HCEC 1CT (cell line): ENCODE measurements at places on chromosomes 2 and 18.

- DNase-seq: no peak
Observed at GRCh38 chr2:26161926-26162325, 11.0 kb upstream of the GAREM2 start.

DNA sequence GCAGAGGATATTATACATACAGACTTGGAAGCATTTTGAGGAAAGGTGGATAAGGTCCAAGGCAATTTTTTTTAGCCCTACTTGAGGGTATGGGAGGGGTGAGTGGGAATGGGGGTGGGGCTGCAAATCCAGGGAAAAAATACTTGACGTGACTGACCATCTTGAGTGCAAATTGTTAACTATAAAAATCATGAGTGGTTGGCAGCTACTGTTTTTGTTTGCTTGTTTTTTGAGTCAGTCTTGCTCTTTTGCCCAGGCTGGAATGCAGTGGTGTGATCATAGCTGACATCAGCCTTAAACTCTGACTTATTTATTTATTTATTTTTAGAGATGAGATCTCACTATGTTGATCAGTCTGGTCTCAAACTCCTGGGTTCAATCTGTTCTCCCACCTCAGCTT, 458.8 kb downstream of the PIK3C3 start:
- DNase-seq: no peak

GRCh38 chr18:36537289-36537688, 239.8 kb downstream of the FHOD3 start:
- DNase-seq: no peak

GRCh38 chr2:40165509-40165844, 286.4 kb downstream of the SLC8A1 start:
- no peak for DNase-seq

- DNase-seq: no peak
Observed at GRCh38 chr2:154455866-154456265, 242.6 kb upstream of the KCNJ3 start.

GRCh38 chr18:55290898-55291297, 297.1 kb downstream of the TCF4 start:
- peak; percentile 41 for DNase-seq

DNA sequence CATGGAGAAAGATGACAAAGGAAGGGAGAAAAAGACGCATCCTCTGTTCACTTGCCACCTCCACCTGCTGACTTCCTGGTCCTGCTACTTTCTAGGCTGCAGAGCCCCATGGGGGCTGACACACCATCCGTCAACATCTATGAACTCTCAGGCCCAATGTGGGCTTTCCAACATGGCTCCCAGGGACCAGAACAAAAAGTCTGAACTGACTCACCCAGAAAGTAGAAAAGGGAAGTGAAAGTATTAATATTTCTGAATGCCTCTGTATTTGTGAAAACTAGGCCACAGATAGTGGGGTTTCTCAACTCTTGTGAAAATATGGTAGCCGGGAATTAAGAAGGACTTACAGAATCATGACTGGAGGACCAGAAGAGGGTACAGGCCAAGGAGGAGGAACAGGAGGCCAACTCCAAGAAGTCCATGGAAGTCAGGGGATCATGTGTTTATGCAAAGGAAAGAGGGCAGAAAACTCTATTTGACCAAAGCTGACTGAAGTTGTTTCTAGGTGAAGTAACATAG, 123.1 kb upstream of the CAB39 start:
- DNase-seq: no peak

GRCh38 chr2:56539618-56540017, 355.8 kb downstream of the CCDC85A start:
- no peak for DNase-seq

GRCh38 chr2:145408980-145409379, 889.1 kb upstream of the ZEB2 start:
- DNase-seq: no peak

DNA sequence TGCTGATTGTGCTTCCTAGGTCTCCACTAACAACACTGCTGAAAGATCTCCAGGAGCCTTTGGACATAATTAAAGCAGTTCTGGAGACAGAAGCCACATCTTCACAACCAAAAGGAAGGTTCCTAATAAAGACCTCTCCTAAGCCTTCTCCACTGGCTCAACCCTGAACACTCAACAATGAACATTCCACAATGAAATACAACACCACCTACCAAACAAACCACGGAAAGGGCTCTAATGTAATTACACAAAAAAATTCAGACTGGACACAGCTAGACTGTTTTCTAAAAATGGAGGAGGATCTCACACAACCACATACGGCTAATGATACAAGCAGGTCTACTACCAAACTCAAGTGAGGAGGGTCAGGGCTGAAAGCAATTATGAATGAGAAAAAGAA, 43.6 kb downstream of the NOL10 start:
- DNase-seq: peak; percentile 8

DNA sequence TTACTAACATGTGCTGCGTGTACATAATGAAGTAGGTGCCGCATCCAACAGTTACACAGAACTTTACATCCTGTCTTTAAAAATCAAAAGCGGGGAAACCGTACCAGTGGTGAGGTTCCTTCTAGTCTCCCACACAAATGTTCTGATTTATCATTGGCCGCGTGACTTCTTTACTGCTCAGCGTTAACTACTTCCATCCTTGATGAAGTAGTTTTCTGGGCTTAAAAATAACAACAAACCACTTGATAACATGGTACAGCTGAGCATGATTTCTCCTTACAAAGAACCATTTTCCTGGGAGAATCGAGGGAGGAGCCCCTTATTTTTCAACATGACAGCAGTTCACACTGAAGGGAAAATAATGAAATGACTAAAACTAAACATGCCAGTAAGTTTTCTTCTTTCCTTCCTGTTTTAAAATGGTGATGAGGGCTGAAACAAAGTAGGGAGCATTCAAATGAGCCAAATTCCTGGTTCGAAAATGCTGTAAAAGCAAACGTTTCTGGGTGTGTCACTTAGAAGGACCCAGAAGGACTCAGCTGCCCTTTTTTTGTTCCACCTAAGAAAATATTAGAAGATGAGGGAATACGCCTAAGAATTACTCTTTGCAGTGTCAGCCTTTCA, 9.9 kb downstream of the EMILIN2 start:
- no peak for DNase-seq

- no peak for DNase-seq
Observed at GRCh38 chr2:7127687-7128086, 210.5 kb downstream of the RNF144A start.

DNA sequence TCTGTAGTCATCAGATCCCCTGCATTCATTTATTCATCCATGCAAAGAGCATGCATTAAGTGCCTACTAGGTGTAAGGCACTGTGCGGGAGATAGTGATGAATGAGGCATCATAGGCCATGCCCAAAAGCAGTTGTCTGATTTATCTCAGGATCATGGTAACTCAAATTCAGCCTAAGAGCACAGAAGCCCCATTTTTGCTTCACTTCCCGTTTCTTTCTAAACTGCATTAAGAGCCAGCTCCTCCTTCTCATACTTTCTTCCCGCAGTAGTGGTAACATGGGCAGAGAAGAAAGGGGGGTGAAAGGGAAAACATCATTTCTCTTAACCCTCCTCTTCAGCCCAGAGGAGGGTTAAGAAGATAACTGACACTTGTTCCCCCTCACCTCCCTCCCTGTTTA, 2.9 kb downstream of the GPR45 start:
- DNase-seq: no peak

- no peak for DNase-seq
Observed at GRCh38 chr2:100924122-100924519, 78.0 kb upstream of the RPL31 start.

DNA sequence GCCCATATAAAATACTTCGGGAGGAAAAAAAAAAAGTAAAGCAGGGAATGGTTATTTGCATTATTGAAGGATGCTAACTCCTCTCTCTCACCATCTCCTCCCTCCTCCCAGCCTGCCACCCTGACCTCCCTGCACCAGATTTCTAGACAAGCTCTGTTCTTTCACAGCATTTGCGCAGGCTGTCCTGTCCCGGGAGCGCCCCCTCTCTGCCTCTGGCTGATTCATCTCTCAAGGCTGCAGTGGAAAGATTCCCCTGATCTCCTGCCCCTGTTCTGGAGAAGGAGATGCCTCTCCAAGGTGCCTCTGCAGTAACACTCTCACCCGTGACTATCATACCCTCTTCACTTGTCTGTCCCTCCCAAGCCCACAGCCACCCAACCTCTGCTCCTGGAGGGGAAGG, 38.5 kb downstream of the COL4A4 start:
- no peak for DNase-seq

DNA sequence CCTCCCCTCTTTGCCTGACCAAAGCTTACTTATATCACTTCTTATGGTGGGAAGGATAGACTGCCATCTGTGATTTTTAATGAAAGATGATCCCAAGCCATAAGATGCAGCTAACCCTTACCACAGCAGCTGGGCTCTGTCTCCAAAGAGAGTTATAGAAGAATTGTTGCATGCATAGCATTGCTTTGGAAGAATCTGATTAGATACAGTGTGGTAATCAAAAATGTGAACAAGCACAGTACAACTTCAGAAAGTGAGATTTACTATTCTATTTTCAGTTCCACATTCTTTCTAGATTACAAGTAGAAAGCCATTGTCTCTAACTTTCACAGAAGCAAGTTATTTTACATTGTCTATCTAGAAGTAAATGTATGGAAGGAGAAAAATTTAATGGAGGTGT, 129.0 kb upstream of the ACVR2A start:
- DNase-seq: no peak

- DNase-seq: peak; percentile 89
Observed at GRCh38 chr2:74653985-74654882, at the start of gene SEMA4F. TSS of gene SEMA4F (plus strand) at chr2:74654247. CDS start at chr2:74654377, 130 bp downstream.

DNA sequence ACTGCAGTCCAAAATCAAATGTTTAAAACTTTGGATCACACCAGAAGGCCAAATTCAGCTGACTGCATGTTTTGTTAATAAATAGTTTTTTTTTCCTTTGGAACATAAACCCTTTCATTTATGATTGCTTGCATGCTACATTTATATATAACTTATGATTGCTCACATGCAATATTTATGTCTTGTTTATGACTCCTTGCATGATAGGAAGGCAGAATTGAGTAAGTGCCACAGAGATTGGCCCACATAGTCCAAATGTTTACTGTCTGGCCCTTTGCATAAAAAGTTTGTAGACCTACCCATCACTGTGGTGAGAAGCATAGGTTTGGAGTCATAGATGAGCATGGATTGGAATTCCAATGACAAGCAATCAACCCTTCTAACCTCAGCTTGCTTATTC, 30.8 kb downstream of the WDFY1 start:
- DNase-seq: peak; percentile 29

- no peak for DNase-seq
Observed at GRCh38 chr2:100234141-100234540, 88.2 kb downstream of the LONRF2 start.

DNA sequence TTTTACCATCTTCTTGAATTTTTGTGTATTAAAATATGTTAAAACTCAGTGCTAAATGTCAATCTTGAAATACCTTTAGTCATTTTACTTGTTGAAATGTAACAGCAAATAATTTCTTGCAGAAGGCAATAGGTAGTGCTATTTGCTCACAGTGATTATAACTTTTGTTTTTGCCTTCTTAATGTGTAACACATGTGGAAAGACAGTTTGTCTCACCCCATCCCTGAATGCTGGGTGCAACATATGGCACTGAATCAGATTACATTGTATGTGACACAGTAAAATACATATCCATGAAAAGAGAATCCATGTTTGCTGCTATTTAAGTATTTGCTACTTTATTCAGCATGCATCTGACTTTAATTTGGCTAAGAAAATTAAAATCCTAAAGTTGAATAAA, 35.3 kb downstream of the FRZB start:
- no peak for DNase-seq

DNA sequence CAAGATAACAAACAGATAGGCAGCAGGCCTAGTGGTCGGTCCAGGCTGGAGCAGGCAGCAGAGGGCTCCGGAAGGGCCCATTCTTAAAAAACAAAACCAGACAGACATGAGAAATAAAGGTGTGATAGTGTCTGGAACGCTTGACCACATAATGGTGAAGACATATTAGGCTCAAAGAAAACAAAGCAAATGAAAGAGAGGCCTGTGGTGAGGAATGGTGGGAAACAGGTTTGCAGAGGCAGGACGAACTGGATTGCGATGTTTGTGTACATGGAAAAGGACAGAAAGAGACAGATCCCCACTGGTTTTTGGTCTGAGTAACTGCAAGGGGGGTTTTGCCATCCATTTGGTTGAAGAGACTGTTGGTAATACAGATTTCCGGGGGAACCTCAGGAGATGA, 19.9 kb downstream of the QPCT start:
- DNase-seq: no peak
